ENCODE measurements at places on chromosomes 2 and 18.

- DNase-seq = no peak
Observed at GRCh38 chr2:100222844-100223243, 80.5 kb upstream of the AFF3 start.

GRCh38 chr2:29016504-29016903 is 35.4 kb downstream of the TOGARAM2 start:
- DNase-seq = no peak

DNA sequence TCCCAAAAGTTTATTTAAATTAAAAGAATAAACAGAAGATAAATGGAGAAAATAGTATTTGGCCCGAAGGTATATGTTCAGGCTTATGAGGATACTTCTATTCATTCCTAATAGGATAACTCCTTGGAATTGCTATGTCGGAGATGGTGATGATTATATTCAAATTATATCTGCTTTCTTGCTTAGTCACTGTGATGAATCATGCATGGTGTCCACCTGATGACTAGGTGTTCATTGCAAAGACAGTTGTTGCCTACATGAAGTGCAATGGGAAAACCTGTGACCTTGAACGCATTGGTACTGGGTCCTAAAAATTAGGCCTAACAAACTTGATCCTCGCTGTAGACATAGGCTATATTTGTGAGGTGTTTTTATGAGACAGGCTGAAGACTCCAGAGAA is 617.3 kb upstream of the ZEB2 start:
- no peak for DNase-seq

DNA sequence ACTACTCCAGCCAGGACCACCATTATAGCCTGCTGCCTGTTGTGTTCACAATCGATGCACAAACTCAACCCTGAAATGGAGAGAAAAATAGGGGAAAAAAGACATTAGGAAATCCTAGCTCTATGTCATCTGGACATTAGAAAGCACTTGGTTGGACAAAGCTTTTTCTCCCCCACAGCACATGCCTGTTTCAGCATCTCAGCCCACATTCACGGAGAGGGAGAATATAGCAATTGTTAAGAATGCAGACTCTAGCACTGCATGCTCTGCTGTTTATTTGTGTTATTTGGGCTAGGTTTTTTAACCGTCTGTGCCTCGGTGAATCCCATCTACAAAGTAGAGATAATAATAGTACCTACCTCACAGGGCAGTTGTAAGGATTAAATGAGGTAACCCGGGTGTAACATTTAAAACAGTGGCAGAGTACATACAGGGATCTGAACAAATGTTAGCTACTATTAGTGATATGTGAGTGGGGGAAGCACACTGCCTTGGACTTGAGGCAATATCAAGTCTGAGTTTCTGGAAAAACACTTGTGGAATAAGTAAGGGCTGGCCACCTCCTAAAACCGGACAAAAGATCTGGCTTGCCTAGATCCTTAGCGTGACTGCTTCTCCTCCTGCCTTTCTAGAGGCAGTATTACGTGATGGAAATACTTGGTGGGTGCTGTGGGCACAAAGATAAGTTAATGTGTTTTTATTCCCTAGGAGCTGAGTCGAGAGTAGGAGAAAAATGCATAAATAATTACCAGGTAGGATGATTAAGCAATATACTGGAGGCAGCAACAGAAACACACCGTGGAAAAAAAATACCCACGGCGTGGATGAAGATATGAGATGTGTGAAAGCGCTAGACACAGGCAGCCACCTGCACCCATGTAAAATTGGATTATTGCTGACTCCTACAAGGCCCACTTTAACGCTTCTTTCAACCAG is 1.0 kb upstream of the PPP1CB start:
- no peak for DNase-seq

Measured in activated gamma-delta T cell (primary cell).